Stimulated activated CD4-positive, alpha-beta T cell treated with anti-CD3 and anti-CD28 coated beads, TNF-alpha, amount 100 ng/mL, for 4 hours (primary cell): ENCODE measurements at places on chromosomes 3 and 15.

DNA sequence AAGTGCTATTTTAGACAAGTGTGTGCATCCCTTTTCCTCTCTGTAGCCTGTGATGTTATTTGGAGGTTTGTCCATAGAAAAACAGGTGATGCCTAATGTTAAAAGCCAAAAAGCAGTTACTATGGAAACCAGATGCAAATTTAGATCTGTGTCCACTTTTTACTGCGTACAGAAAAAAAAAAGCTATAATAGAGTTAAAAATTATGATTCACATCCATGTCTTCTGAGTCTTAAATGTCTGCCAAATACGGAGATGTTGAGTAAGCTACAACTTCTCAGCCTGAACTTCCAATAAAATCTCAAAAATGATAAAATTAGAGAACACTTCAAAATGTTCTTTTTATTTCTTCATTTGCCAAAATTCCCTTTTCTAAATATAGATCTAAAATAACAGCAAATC, 74.2 kb upstream of the GAP43 start:
- DNase-seq = no peak

- DNase-seq = no peak
Measured at GRCh38 chr3:43028001-43028400, 48.9 kb downstream of the GASK1A start.

- no peak for DNase-seq
Measured at GRCh38 chr3:40546816-40547215, 22.1 kb downstream of the ZNF621 start.

DNA sequence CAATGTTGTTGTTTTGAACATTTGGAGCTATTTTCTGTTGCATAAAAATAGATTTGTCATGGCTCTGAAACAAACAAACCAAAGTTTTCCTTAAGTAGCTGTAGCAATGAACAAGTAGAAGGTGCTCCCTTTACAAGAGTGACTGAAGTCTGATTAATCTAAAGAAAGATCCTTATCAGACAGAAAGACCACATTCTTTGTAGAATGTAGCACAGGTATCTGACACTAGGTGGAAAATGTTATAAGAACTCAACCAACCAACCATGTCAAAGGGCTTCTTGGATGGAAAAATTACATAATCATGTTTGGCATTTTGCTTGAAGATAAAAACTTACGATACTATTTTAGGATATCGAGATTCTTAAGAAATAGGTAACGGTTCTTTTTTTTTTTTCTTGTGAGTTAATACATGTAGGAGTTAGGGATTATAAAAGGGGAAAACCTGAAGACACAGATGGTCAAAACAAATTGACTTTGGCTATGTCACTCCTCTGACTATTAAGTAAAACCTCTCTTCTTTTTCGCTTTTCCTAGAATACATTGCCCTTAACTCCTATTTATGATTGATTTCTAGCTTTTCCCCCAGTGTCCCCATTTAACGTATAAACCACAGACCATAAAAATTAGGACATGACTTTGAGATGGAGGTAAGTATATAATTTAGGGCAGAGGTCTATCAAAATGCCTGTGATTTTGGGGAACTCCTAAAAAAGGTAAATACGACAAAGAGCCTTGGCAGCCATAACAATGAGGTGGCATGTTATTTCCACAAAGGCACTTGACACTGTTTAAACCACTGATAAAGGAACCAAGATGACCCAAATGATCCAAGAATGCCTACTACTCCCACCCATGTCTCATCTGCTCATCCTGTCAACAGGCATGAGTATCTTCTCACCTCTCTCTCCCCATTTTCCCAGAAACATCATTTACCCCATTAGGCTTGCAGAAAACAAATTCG, 72.0 kb downstream of the CCR4 start:
- DNase-seq = no peak

DNA sequence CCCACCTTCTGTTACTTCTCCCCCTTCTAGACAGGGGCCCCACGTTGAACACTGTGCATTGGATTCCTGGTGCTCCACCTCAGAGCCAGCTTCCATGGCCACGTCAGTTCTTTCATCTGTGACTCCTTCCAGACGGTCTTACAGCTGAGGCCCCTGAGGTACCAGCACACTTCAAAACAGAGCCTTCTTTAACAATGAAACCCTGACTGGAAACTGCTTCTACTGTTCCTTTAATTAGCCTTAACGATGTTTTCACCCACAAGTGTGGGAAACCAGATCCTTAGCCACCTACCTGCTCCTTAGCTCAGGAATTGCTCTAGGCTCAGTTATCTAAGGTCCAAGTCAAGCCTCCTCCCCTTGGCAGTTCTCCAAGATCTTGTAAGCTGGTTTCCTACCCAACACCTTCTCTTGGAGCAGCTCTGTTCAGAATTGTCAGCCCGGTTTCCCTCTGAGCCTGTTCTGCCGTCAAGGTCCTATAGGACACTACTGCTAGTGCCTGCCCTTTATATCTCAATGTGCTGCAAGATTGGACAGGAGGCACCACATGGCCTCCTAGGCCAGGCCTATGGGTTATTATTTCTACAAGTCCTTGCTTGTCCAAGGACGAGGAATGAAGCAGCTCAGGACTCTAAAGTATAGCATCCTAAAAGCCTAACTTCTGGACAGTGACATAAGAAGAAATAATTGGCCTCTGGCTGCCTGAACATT, 80.7 kb downstream of the FMN1 start:
- no peak for DNase-seq

DNA sequence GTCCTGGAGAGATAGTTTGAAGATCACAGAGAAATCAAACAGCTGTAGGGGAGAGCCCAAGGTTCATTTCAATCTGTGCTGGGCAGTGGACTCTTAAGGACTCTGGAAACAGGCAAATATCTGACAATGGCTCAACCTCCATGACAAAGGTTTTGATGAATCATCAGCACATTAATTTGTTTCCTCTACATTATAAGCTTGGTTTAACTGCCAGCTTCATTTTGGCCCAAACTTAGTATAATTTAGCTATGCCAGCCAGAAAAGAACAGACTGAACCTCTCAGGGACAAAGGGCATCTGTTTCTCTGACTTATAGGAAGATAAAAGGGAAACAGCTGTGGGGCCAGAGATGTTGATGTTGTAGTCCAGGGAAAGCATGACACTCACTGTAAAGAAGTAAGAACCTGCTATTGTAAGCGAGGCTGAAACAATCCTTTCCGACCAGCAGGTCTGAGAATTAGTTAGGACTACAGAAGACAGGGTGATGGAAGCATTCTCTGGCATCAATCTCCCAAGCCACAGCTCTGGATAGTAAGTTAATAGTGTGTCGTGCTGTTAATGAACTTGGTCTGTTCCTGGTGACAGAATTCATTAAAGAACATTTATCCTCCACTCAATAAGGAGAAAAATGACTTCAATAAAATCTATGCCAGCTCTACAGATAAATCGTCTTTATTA, 110.1 kb downstream of the KCNMB2 start:
- no peak for DNase-seq

DNA sequence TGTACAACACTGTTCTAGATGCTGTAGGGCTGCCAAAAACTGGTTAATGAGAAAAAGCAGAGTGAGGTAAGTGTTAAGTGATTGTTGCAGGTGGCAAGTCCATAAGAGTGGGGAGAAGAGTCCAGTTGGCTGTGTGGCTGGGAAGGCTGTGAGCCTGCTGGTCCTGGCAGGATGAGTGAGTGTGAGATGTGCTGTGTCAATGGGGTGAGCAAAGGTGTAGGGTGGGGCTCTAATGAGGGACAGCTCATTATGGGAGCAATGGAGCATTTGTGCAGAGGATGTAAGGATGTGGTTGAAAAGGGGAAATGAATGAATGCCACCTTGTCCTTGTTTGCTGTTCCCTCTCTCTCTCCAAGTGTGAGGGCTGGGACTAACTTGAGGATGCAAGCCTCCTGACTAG, 145.3 kb upstream of the ROPN1 start:
- DNase-seq = no peak

DNA sequence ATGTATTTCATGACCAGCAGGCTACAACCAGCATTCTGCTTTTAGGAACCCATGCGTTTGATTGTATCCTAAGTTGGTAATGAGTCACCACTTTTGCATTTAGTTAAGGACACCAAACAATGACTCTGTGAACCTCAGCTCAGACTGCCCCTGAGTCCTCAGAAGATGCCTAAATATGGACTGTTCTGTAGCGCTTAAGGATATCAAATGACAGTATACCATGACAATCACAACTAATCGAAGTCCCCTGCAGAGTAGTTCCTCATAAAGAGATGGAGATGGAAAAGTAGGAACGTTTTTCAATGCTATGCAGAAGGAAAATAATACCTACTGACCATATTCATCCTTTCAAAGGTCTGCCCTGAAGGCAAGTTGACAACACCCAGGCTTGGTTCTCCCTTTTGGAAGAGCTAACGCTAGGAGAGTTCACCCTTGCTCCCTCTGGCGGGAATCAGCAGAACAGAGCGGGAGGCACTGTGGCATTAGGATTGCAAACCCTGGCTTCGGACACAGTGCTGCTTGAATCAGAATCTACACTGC, 508.6 kb downstream of the FHIT start:
- DNase-seq = no peak

DNA sequence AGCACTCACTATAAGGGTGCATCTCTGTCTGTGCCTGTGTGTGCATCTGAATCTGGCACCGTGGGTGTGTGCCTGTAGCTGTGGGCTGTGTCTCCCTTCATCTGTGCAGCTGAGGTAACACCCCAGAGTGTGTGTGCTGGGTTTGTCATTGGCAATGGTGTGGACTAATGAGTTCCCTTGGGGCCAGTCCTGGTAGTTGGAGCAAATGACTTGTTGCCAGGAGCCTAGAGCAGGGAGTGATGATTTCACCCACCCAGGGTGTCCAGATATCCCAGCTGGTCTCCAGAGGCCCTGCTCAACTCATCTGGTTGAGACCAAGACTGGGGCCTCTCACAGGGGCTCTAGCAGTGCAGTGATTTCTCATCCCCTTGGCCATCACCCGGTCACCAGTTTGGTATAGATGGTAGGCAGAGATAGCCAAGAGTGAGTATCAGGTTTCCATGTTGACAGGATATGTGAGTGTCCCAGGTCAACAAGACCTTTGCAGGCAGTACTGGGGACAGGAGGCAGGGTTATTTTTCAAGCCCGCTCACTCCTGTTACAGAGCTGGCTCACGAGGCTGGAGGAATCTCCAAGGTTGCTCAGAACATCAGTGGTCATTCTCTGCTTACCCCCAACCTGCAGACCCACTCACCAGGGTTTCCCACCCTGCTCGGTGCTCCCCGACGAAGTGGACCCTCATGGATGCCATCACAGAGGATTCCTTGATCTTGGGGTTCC, 4.1 kb upstream of the HDAC11 start:
- DNase-seq = no peak

GRCh38 chr3:71430941-71431552, 152.5 kb downstream of the FOXP1 start:
- no peak for DNase-seq

DNA sequence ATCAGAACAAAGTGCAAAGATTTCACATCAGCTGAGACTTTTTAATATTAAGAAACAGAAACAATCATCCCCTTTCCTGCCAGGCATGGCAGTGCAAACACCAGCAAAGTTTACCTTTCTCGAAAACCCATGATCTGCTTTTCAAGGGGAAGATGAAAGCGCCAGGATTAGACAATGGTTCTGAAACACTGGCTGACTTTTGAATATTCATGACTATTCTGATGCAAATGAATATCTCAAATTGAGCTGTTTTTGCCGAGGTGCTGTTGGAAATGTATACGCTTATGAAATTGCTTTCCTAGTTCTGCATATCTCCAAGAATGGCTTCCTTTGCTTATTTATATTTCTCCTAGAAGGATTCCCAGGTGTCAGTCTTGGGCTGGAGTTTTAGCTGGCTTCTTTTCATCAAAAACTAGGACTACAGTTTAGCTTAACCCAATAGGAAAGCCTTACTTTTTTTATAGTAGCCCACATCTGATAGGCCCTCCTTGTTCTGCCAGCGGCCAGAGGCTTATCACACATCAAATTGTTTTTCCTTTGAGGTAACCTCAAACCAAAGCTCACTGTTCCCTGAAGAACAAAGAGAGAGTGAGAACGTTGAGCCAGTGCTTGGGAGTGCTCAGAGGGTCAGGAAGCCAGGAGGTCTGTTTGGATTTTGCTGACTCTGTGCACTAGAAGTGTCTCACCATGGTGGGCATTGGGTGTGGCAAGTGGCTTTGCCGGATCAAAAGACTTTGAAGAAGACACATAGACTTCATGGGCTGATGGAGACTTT, 74.0 kb upstream of the PLCL2 start:
- no peak for DNase-seq

DNA sequence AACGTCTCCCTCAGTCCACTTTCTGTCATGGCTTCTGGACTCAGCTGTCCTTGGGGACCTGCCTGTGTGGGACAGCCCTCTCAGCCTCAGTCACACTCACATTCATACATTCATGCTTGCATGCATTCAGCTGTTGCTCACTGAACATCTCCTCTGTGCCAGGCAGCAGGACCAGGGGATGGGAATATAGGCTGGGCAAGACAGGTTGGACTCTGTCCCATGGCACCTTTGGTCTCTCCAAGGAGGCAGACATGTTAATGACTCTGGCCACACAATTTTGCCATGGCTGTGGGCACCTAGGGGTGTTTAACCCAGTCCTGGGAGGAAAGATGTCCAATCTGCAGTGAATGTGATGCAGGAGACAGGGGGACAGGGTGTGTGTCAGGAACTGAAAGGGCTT, 7.8 kb upstream of the DNAH1 start:
- DNase-seq = no peak

DNA sequence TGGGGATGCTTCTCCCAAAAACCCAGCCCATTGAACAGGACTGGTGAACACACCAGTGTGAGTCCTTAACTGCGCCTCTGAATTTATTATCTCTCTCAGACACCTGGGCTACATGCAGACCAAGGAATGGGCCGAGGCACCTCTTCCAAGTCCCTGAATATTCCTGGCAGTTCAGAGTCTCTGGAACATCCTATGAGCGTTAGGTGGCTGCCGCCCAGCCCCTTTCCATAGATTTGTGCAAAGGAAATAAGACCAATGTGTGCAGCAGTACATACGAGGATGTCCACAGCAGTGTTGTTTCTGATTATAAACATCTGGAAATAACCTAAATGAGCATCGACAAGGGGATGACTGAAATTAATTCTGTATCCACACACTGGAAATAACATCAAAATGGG, 104.9 kb upstream of the RPL32 start:
- DNase-seq = no peak

DNA sequence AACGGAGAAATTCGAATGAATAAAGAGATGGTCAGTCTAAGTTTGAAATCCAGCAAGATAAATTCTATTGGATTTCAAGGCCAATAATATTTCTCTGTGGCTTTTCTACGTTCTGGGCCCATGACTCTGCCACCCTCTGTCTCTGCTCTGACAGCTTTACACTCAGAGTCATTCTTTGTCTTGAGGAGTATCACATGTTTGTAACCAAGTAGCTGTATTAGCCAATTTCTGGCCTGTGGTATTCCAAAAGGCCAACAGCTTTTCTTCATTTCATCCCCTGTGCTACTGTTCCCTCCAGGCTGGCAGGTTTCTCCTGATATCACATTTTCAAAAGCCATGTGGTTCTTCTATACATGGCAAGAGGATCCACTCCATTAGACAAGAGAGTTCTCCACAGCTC, 324.1 kb upstream of the CNTN4 start:
- no peak for DNase-seq

- DNase-seq = no peak
Measured at GRCh38 chr3:132703733-132704132, 18.5 kb downstream of the NPHP3 start.

GRCh38 chr15:44101286-44101685, 93.8 kb downstream of the FRMD5 start:
- no peak for DNase-seq
